Cardiac fibroblast (primary cell): ENCODE measurements at places on chromosomes 11 and 22.

GRCh38 chr11:117863383-117863782, 13.1 kb downstream of the FXYD6 start:
- DNase-seq: no peak

- DNase-seq: peak; percentile 65
These were observed 114.5 kb upstream of the SYT13 start for GRCh38 chr11:45400591-45400990.

GRCh38 chr11:118838905-118839553, 44.7 kb upstream of the CXCR5 start:
- DNase-seq: no peak

GRCh38 chr11:96393753-96394348, 4.0 kb downstream of the JRKL start:
- peak; percentile 70 for DNase-seq

DNA sequence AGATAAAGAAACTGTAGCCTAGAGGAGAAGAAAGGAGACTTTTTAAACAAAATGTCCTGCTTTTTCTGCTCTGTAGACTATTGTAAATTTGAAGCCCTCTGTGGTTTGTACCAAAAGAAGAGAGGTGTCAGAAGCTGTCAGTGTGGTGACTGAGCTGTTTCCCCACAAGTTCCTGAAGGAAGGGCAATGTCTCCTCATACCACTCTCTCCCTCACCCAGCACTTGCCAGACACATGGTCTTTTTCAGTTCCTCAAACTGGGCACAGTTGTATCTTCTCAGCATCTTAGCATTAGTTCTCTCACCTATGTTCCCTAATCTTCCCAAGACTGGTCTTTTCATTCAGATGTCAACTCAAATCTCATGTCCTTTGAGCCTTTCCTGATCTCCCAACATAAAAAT, 4.3 kb downstream of the BCO2 start:
- no peak for DNase-seq

DNA sequence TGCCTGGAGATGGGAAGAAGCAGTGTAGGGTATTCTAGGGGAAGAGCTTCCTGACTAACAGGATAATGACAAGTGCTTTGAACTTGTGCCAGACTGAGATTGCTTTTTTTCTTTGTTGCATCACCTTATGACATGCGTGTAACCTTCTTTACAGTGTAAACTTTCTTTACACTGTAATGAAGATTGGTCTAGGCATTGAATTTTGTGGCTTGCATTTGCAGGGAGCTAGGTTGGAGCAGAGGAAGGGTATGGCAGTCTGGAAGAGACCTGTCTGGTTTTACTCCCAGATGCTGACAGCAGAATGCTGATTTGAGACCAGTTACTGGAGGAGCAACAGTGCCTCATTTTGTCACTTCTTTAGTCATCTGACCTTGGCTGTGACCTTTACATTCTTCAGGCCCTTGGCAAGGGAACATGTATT, 5.6 kb downstream of the DDB2 start:
- DNase-seq: peak; percentile 92

GRCh38 chr11:117670443-117670842, 126.6 kb downstream of the DSCAML1 start:
- no peak for DNase-seq

- no peak for DNase-seq
These were observed 5.5 kb downstream of the B3GAT1 start for GRCh38 chr11:134406264-134407185.

DNA sequence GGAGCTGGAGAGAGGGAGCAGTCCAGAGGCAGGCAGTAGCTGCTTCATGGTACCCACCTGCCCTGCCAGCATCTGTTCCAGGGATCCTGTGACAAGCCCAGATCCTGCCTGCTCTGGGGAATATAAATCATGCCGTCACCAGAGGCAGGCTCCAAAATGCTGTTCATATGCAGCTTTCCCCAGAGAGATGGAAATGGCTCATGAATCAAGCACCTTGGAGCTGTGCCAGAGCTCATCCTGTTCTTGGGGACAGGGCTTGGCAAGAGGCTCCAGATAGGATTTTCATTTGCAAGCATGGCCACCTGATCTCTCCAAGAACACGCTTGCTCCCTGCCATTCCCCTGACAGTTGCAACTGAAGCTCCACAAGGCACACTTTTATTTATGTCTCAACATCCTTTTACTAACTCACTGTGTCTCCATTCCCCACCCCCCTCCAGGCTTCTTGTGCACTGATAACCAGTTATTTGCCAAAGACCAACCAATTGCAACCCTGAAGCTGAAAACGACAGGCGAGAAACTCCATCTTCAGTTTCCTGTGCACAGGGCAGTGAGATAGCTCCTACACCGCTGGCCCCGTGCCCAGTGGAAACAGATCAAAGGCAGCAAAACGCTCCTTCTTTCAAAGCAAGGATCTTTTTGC, 115.8 kb upstream of the PITPNB start:
- DNase-seq: peak; percentile 88

DNA sequence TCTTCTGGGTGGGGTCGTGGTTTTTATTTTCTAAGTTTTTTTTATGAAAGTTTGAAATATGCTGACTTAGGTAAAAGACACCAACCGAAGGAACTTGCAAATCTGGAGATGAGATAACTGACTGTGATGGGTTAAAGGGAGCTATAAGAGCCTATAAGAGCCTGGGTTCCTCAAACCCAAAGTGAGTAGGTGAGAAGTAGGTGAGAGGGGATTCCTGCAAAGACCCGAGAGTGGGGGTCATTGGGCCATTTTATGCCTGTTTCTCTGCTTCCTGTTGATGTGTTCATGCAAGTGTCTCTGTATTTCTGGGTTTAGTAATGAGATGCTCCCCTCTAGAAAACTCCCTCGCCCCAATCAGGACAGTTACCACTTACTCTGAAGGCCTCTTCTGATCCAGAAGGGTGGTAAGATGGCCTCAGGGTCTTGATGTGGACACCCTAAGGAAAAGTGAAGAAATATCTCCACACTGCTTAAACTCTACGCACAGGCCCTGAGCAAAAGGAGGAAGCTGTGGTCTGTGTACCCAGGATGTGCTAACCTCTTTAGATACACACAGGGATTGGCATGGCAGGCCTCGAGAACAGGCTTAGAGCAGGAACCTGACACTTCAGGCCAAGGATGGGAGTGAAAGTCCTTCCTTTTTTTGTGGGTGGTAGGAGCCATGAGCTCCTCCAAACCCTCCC, 1.8 kb downstream of the FLI1 start:
- peak; percentile 62 for DNase-seq

- DNase-seq: no peak
These were observed 5.7 kb upstream of the HINFP start for GRCh38 chr11:119115484-119116234.

GRCh38 chr11:129698212-129698611, 117.4 kb upstream of the TMEM45B start:
- no peak for DNase-seq

DNA sequence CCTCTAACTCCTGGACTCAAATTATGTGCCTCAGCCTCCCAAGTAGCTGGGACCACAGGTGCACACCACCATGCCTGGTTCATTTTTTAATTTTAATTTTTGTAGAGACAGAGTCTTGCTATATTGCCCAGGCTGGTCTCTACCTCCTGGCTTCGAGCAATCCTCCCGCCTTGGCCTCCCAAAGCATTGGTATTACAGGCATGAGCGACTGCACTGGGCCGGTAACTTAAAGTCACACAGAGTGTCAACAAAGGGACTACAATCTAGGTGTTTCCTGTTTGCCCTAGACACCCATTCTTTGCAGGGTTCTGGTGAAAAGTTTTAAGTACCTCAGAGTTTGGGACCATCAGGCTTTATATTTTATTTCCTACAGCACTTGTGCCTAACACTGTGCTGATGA, 8.4 kb downstream of the UVRAG start:
- DNase-seq: no peak

DNA sequence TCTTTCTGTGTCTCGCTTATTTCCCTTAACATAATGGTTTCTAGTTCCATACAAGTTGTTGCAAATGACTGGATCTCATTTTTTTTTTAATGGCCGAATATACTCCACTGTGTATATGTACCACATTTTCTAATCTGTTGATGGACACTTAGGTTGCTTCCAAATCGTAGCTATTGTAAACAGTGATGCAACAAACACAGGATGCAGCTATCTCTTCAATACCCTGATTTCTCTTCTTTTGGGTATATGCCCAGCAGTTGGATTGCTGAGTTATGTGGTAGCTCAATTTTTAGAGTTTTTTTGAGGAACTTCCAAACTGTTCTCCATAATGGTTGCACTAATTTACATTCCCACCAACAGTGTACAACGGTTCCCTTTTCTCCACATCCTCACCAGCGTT, 100.4 kb upstream of the CHORDC1 start:
- DNase-seq: no peak
